Activated naive CD8-positive, alpha-beta T cell treated with anti-CD3 and anti-CD28 coated beads for 36 hours (primary cell): ENCODE measurements at places on chromosomes 1 and 21.

DNA sequence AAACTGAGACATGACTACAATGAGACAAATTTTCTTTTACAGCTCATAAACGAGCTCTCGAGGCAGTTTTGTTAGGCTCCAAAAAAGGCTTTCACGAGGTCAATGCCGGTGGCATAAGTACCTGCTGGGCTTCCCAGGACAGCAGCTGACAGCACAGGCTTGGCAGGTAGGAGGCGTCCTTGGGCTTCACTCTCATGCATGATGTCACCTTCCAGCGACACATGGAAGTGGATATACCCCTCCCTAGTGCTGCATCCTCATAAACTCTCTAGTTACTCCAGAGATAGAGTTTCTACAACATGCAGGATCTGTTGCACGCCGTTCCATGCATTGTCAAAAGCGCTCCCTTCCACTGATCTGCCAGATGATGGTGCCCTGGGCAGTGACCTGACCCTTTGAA is 112.5 kb upstream of the PAXBP1 start:
- no peak for DNase-seq

DNA sequence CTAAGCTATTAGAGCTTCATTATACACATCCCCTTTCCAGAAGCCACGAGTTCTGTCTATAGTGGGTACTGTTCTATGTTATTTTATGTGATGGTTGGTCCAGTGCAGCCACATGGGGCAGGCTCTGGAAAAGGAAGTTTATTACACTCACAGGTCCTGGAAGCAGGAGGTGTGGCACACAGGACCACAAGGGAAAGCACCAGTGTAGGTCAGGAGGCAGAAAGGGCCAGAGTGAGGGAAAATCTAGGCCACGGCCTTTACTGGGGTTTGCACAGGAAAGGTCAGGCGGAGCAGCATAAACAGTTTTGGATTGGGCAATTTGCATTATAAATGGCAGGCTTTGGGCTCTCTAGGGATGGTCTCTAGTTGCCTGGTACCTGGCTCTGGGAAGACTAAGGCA is 21.8 kb upstream of the CNIH3 start:
- no peak for DNase-seq

GRCh38 chr1:94582565-94582964 is 41.0 kb upstream of the F3 start:
- no peak for DNase-seq

DNA sequence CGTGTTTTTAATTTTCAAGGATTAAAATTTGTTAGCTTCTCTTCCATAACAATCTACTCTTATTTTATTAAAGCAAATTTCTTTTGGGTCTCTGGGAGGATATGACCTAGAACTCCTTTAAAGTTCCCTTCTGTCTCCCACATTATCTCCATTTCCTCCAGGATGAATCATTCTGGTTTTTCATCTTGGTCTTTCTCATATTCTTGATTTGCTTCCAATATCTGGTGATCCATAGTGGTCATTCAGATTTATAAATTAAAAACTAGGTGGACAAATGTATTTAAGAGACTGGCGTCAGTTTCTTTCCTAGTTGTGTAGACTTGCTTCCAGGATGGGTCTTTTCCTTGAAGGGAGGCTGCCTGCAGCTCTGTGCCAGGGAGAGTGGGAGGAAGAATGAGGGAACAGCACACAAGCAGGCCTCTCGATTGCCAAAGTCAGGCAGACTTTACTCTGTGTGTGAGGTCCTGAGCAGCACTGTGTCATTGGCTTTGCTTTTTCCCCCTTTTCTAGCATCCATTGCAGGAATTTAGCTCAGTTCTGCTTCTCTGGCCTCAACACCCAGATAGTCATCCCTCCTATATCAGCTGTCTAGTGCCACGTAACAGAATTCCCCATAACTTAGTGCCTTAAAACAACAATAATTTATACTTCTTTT is 48.1 kb upstream of the FOXO6 start:
- no peak for DNase-seq

- no peak for DNase-seq
Observed at GRCh38 chr1:111967067-111967690, 22.3 kb downstream of the KCND3 start.

GRCh38 chr1:117612517-117613248 is 6.8 kb downstream of the TENT5C start:
- DNase-seq = no peak

- DNase-seq = no peak
Observed at GRCh38 chr1:29753244-29753643, 516.9 kb downstream of the PTPRU start.

DNA sequence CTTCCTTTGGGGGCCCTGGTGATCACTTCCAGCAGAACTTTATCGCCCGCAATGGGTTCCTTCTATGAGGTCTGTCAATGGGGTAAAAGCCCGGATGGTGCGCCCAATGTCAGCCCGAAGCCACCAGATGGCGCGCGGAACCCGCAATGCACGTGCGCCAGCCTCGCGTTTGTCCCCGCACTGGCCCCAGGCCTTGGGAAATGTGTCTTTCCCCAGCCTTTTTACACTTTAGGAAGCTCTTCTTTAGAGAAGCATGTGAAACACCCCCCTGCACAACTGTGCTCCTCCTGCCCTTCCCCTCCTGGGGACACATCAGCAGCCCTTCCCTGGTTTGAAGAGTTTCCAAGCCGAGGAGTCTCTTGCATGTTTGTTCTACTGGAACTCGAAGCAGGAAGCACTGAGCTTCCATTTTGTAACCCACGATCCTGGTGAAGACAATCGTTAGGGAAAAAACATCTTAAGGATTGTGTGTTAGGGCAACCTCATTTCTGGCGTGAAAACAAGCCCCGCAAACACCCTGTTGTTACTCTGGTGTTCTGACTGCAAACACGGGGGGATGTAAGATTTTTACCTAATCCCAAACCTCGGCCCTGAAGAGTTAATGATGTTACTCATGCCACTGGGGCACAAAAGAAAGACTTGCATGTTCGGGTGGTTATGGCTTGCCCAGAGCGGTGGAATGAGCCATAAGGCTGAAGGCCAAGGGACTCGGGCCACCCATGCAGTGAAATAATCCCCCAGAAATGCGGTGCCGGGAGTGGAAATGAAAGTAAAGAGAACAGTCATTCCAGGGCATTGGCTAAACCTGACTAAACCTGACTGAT is 20.4 kb upstream of the TARBP1 start:
- peak; percentile 84 for DNase-seq
